Uterus (tissue), 4 donors: ENCODE measurements at places on chromosomes 11 and 22. TPM values are rescaled to one million over a fixed set of nuclear protein-coding genes. Genes with fewer than 3 reads are reported as not detected.

DNA sequence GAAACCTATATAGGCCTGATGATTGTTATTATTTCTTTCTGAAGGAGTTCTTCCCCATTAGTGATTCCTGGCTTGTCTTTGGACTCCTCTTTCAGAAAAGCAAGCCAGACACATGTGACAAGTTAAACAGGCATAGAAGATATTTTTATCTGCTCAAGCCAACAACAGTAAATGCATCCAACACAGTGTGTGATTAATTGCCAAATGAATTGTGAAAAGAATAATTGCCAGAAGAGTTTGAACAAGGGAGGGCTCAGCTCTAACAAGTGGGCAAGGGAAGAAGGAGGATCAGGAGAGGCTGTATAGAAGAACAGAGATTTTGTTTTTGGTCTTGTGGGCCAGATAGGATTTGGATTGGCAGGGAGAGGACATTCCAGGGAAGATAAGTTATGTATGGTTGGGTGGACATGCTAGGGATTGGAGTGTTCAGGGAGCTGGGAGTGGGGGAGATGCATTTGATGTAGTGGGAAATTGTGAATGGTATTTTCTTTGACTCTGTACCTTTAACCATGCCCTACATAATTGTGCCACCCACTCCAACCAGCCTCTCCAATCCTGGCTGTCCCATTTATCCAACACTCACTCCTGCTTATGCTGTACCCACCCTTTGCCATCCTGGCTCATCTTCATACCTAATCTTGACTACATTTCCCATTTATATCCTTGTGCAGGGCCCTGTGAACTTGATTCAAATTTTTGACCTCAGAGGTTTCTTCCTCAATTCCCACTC lies 172.8 kb downstream of the RRAS2 start:
- DNase-seq, result no peak

Gene ANO1
- 72.6 TPM for total RNA-seq

DNA sequence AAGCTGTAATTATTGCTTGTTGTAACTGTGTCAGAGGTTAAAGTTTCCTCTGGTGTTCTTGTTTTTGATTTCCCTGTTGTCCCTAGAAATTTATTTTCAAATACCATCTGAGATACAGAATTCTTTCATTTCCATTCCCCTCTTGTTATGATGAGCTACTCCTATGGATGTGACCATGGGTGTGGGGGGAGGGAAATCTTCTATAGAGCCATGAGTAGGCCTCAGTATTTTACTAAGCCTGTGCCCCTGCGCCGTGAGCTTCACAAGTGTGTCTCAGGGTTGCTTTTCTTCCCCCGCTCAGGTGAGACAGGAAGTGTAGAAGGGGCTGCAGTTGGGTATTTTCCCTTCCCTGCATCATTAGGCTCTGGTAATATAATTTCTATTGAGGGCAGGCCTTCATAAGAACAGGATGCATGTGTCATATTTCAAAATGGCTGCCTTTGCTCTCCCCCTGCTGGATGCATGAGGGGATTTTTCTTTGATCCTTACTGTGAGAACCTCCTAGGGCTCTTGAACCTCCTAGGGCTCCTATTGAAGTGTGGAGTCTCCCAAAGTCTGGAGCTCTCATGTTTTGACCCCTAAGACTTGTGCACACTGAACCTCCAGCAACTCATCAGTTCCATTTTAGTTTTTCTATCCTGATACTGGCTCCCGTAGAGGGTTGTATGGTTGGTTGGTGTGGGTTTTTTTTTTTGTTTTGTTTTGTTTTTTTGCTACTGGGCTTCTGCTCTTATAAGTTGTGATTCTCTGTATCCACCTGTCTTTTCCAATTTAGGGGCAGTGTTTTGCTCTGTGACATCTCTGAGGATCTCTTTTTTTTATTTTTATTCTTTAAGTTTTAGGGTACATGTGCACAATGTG lies 658.2 kb downstream of the NTM start:
- DNase-seq, result peak; percentile 23

Gene DDTL
- 0.48 TPM for total RNA-seq

GRCh38 chr11:82682003-82682751 lies 51.5 kb downstream of the FAM181B start:
- DNase-seq, result no peak

DNA sequence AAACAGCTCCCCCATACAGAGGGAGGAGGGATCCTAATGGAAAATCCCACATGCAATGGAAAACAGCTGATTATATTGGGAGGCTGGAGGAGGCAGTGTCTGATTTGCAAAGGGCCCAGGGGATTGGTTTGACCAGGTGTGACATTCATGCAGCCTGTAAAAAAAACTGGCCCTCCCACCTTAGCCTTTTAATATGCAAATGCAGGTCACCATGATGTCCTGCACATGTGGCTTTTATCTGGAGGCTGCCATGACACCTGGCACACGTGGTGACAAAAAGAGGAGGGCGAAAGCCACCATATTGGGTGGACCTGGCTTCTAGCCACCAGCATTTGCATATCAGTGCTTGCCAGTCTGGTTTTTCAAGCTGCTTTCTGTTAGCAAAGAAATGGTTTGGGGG lies 48.5 kb downstream of the ZNF280B start:
- DNase-seq, result no peak

- no peak for DNase-seq
Measured at GRCh38 chr11:7098235-7098832, 9.5 kb downstream of the RBMXL2 start.

GRCh38 chr11:71364176-71364671 lies 84.0 kb downstream of the DHCR7 start:
- DNase-seq, result no peak

DNA sequence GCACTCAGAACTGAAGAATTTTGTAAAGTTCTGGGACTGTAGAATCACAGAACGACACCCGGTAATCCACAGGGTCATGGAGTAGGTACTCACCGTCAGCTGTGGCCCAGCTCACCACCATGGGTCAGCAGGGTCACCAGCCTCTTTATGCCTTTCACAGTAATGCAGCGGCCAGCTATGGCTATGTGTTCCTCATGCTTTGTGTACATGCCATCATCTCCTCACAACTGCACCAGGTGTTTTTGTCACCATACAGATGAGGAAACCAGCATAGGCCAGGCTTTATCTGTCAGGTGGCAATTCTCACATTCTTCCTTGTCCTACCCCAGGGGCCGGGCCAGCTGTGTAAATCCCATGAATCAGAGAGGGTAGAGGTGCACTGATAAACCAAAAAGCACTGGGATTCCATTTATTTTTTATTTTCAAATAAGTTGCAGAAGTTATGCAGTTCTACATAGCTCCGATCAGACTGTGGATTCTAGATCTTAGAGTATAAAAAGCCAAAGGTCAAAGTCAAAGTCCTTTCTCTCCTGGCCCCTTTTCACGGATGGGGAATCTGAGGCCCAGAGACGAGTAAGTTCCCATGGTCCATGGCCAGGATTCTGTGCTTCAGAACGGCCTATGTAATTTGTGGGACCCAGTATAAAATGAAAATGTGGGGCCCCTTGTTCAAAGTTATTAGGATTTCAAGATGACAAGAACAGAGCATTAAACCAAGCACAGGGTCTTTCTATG lies 17.5 kb downstream of the TSKU start:
- DNase-seq, result no peak

- DNase-seq, result peak; percentile 30
Measured at GRCh38 chr22:28855355-28856094, 27.8 kb upstream of the ZNRF3 start.

- DNase-seq, result no peak
Measured at GRCh38 chr11:111000400-111001080, 245.0 kb upstream of the POU2AF2 start.

Gene NRGN
- total RNA-seq, result not detected

GRCh38 chr22:30290342-30291057 lies 1.2 kb upstream of the CASTOR1 start:
- DNase-seq, result peak; percentile 54

Gene OR8D4
- total RNA-seq, result not detected

DNA sequence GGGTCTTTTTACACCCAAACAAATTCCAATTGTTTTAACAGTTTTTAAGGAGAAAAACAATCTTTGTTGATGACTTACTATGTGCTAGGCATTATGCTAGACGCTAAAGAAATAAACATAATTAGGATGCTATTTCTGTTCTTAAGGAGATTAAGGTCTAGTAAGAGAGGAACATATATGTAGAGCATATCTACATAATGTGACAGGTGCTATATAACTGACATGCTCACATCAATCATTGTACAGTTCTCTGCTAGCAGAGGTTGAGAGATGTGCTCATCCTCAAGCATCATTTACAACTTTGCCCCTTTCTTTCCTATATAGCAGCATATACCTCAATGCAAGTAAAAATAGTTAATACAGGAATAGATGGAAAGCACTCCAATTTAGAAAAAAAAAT lies 37.5 kb downstream of the PDGFD start:
- DNase-seq, result no peak

DNA sequence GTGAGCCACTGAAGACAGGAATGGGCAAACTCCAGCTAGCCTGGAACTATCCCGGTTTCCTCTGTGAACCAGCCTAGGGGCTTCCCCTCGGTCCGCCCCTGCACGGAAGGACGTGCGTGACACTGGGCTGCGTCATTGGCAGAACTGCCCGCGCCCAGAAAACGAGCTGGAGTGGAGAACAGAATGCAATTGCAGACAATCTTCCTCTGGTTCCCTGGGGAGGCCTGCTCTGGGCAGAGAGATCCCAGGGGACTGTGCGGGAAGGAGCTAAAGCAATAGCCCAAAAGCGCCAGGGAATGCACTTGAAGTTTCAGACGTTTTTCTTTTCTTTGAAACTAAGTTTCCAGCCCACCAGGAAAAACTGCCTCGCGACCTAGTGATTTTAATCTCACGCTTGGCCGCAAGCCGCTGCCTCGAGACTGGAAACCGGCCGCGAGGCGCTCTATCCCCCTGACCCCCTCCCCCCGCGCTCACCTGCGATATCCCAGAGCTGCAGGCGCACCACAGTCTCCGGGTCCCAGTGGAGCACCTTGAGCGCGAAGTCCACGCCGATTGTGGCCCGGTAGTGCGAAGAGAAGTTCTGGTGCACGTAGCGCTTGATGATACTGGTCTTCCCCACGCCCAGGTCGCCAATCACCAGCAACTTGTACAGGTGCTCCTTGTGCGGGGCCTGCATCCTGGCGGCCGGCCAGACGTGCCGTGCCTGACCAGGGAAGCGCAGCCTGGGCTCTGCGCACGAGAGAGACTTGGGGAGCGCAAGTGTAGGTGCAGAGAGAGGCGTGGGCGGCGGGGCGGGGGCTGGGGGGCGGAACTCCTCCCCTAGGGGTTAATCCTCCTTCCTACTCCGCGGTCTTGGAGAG lies at the start of gene RAB38:
TSS of gene RAB38 (minus strand) at position 735 of the 860 bp plus-strand sequence. CDS start at position 676, 59 bp downstream.
- DNase-seq, result peak; percentile 52

- peak; percentile 27 for DNase-seq
Measured at GRCh38 chr11:72352859-72353551, 81.3 kb downstream of the CLPB start.

Gene VPS37C
- 2.4 TPM for total RNA-seq

- no peak for DNase-seq
Measured at GRCh38 chr11:78311702-78312371, 105.8 kb downstream of the GAB2 start.

Gene TPBGL
- not detected for total RNA-seq

DNA sequence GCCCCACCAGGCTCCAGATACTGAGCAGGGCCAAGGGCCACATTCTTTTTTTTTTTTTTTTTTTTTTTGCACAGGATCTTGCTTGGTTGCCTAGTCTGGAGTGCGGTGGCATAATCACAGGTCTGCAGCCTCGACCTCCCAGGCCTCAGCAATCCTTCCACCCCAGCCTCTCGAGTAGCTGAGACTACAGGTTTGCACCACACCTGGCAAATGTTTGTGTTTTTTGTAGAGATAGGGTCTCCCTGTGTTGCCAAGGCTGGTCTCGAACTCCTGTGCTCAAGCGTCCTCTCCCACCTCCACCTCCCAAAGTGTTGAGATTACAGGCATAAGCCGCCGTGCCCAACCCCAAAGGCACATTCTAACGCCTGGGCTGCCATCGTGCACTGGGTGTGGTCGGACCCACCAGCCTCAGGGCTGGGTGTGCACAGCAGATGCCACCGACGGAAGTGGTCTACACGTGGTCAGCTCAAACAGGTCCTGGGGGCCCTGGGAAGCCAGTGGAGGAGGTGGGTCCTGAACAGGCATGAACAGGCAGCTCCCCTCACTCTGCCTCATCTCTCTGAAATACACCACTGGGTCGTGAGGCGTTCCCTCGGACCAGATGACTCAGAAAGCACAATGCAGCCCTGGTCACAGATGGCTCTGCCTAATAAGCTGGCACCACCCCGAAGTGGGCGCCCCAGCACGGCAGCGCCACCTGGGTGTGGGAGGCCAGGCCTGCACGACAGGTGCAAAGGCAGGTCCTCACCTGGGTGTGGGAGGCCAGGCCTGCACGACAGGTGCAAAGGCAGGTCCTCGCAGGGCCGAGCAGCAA lies 5.1 kb upstream of the B4GALNT4 start:
- peak; percentile 26 for DNase-seq

DNA sequence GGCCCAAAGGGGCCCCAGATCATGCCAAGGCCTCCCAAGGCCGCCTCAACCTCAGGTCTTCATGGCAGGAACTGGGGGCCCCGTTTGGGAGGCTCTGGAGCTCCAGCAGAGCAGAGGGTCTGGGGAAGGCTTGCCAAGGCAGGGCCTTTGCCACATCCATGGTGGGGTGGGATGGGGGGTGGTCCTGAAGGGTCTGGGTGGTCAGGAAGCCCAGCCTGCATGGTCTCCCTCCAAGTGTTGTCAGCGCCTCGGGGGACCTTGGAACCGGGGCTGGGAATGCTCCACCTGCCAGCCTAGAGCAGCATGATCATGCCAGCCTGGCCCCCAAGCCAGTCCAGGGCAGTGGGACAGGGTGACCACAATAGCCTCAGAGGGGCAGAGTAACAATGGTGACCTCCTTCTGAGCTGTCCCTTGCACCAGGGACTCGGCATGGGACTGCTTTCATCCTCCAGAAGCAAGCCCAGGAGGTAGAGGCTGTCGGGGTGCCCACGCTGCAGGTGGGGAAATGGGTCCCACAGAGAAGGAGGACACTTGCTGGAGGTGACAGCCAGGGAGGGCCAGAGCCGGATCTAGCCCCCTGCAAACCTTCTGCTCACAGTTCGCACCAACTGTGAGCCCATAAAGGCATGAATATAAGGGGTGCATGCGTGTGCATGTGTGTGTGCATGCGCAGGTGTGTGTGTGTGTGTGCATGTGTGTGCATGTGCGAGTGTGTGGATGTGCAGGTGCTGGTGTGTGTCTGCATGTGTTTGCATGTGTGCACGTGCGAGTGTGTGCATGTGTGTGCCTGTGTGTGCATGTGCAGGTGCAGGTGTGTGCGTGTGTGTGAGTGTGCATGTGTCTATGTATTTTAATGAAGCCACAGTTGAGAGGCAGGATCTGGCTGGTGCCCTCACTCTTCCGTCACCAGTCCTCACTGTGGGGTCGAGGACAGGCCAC lies 63.8 kb downstream of the MYEOV start:
- no peak for DNase-seq

Gene MRPL16
- 37.7 TPM for total RNA-seq

DNA sequence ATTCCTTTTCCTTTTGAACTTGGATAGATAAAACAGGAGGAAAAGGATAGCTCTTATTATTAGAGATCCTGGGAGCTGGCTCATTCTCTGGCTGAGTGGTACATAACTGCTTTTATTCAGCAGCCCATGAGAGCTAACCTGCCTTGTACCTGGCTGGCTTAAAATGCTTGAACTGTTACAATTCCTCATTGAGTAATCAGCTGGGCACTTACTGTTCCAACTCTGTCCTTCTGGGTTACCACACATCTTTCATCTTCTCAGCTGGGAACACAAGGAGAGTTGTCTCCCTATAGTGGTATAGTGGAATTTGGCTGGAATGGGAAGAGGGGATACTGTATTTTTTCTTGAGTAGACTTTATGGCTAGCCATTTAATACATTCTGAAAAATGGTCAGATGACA lies 39.8 kb upstream of the SPTBN2 start:
- no peak for DNase-seq

Gene TMEM45B
- total RNA-seq, result 0.18 TPM

Gene AIFM3
- total RNA-seq, result not detected

Gene OR51E2
- total RNA-seq, result 0.29 TPM
